ENCODE measurements at places on chromosomes 11 and 22.

GRCh38 chr11:120998581-120998980 lies 25.3 kb upstream of the TBCEL start:
- no peak for DNase-seq

GRCh38 chr22:19984201-19984753 lies 32.3 kb downstream of the ARVCF start:
- peak; percentile 84 for DNase-seq

GRCh38 chr11:68927280-68928135 lies 23.8 kb downstream of the IGHMBP2 start:
- DNase-seq, result no peak

DNA sequence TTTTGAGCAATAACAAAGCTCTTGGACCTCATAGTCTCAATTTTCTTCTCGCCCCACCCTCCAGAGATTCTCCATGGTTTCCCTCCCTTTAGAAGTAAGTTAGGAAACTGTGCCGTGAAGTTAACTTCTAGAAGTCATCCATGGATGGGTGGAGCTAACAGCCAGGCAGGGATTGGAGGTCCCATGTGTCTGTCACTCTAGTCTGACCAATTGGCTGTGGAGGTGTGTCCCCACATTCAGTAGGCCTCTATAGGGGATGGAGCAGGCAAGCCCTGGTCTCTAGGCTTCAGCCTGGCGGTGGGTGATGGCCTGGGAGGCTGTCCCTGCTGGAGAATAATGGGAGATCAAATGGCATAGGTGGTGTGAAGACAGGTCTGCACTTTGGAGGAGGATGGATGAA lies 50.7 kb downstream of the TP53I11 start:
- DNase-seq, result peak; percentile 64

DNA sequence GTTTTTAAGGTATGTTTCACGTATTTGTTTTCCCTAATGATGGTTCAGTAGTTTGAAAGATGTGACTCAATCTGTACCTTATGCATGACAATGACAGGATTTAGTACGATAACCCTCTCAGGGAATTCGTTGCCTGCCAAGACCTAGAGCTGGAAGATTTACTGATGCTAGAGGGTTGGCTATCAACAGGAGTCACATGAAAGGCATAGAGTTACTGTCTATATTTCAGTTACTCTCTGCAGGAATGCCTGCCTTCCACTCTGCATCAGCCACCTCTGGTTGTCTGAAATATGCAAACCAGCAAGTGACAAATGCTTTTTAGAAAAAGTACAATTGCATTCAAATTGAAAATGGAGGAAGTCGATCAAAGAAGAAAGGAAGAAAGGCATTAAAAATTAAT lies 276.3 kb upstream of the RAG2 start:
- no peak for DNase-seq

GRCh38 chr11:58647141-58647699 lies 24.8 kb downstream of the CNTF start:
- DNase-seq, result no peak

DNA sequence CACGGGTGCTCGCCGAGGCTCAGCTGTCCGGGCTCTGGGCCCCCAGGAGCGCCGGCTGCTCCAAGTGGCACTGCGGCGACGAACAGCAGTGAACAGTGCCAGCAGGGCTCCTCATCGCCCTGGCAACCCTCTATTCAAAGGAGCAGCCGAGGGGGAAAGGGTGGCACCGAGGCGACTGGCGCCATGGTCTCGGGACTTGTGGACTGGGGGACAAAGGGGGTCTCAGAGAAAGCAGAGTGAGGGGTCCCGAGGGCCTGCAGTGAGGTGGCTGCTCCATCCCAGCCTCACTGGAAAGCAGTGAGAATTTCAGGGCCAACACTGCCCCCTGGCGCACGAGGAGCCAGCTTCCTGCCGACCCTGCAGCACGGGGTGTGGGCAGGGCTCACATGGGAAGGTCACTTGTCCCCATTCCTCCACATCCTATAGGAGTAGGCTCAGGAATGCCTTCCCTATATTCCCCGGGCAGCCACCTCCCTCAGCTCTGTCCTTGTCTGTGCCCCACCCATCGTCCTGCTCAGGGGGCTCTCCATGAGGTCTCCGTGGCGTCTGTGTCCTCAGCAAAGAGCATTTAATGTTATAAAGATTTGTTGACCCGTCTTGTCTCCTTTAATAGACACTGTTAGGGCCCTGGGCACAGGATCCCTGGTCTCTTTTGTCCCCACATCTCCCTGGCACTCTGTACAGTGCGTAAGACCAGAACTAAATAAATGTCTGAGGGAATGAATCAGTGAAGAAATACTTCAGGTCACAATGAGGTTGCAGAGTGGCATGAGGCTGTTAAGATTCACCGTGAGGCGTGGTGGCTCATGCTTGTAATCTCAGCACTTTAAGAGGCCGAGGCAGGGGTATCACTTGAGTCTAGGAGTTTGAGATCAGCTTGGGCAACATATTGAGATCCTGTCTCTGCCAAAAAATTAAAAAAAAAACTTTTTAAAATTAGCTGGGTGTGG lies 26.4 kb downstream of the LRFN4 start:
- DNase-seq, result peak; percentile 81

GRCh38 chr11:65288706-65289536 lies 25.7 kb upstream of the CDC42EP2 start:
- DNase-seq, result no peak

DNA sequence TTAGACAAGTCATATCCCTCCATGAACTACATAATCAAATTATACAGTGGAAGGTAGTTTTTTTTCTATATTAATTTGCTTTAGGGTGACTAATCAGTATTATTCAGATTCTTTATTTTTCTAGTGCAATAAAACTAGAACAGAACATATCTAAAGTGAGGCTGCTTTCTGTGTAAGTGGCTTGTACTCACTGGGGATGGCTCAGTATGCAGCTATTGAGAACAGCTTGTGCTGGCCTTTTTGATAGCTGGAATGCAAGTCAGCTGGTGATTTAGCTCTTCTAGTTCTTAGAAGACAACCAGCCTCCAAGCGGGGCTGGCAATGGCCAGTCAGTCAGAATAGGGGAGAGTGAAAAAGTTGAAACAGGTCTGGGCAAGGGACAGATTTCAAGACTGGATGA lies 119.4 kb downstream of the BLID start:
- no peak for DNase-seq

GRCh38 chr11:102325088-102325487 lies 7.8 kb downstream of the BIRC3 start:
- no peak for DNase-seq

DNA sequence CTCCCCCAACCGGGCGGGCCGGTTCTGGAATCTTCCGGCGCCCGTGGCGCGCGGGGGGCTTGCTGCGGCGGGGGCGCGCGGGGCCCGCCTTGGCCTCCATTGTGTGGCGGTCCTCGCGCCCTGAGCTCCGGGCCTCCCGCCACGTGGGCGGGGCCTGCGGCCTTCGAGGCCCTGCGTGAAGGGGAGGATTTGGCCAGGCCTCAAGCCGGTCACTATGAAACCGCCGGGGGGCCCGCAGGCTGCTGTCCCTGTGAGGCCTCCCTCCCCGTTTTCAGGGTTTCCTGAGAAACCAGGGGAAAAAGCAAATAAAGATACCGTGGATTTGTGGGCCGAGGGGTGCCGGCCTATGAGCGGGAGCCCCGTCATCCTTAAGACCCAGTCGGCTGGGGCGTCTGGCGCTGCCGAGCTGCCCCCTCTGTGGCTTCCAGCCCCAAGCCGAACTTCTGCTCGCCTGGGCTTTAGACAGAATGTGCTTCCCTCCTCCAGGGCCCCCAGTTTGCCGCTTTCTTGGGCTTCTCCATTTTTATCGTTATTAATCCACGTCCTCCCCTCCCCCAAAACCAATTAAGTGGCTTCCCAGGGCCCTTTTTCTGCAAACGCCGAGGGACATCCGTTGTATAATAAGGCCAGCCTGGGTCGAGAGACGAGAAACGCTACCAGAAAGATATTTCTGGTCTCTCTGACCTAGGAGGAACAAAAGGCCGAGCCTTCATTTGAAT lies 602 bp downstream of the EWSR1 start:
- peak; percentile 78 for DNase-seq

DNA sequence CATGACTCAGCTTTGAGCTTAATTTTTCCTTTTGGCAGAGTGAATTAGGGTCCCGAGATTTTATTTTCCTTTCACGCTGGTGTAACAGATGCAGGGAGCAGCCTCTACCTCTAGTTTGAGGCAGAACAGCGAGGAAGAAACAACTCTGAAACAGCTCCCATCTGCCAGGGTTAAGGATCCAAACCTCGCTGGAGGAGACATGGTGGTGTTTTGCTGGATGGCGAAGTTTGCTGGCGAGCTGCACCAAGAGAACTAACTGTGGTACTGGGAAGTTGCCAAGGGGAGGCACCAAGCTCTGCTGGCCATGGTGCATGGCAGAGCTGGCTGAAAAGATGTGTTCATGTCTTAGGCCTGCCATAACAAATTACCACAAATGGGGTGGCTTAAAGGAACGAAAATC lies 7.6 kb upstream of the ALKBH3 start:
- DNase-seq, result no peak

GRCh38 chr11:132094598-132094997 lies 724.2 kb downstream of the NTM start:
- DNase-seq, result no peak

DNA sequence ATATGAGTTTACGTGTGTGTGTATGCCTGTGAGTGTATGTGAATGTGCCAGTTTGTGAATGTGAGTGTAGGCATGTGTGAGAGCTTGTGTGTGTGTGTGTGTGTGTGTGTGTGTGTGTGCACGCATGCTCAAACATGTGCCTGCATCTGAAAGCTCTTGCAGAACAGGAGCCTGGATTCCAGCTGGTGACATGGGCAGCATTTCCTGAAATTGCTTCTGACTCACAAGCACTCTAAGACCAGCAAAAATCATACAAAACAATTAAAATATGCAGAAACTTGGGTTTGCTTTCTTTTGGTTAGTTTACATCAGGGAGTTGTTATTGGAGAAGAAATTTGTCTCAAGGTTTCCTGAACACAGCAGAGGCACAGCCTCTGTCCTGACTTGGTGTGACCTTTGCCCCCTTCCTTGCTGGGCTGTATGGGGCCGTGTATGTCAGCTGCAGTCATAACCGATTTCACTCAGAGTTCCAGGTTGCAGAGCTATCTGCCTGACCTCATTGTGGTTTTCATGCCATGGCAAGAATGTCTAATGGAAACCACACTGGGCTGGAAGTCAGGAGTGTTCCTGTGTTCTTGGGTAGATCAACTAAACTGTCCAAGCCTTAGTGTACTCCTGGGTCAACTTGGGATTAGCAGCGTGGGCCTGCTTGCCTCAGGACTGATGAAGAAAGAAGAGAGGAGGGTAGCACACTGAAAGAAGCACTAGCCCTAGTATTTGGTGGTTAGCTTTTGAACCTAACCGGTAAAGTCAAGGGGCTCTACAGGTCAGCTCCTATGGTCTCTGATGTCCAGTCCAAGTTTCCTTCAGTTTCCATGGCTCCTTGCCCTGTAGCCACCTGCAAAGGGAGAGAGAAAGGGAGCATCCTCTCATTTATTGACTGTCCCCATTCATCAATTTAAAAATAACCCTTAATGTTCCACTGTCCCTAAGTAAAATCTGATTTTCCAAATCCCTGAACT lies 143.7 kb downstream of the SNX19 start:
- peak; percentile 88 for DNase-seq

DNA sequence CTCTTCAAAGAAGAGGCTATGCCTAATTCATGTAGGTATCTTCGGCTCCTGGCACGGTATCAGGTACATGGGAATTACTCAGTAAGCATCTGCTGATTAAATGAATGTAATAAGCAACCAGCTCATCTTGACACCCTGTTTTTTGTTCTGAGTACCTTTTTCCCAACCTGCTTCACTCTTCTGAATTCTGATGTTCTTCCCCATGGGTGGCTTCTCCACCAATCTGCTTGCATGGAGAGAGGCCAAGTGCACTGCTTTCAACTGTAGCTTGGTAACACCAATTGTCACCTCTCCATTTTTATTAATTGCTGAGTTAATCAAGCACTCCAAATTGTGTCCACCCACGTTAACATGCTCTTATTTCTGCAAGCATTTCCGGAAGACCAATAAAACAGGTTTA lies 40.5 kb downstream of the LARGE1 start:
- DNase-seq, result no peak

DNA sequence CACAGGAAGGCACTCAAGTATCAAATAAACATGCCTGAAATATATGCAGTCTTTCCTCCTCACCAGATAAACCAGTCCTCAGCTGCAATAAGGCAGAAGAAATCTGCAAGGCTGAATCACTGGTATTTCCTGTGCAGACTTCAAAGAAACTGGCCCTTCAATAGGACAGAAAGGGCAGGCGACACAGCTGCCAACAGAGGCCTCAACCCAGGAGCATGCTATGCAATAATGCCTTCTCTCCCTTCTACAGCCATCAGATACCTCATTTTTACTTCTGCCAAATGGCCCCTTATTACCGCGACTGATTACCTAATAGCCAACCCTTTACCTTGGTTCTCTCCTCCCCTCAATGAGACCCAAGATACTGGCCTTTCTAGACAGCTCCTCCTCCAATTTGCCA lies 8.0 kb downstream of the NUMA1 start:
- DNase-seq, result peak; percentile 85

DNA sequence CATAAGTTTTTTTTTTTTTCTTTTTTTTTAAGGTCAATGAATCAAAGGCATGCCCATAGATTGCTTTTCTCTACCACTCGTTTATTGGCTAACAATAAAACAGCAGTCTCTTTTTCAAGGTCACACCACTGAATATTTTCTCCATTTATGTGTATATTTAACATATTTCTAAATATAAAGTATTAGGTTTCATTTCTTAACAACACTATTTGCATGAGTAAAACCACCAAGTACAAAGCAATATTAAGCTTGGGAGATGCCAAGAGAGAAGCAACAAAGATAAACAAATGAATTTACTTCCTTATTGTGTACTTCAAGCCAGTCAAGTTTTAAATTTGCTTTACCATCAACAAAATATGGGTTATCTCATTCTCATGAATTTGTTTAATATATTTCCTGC lies 708.9 kb upstream of the CCDC179 start:
- DNase-seq, result no peak
